ENCODE measurements at places on chromosomes 6 and 20.

DNA sequence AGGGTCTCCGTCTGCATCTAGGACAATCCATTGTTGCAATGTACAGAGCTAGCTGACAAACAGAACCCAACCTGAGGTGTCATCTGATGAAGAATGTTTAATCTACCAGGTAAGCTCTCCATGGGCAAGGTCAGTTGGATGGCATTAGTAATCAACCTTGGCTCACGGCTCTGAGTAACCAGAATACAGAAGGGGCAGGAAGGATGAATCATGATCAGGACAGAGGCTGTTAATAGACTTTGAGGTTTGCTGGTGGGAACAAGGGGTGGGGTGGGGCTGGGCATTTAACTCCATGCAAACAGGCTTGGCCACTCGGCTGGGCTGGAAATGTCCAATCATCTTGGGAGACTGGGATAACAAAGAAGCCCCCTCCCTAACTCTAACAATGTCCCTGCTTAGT is 77.1 kb upstream of the MRPS10 start:
- DNase-seq, result peak; percentile 46

GRCh38 chr6:3431994-3432393 is 24.9 kb downstream of the SLC22A23 start:
- DNase-seq, result no peak

DNA sequence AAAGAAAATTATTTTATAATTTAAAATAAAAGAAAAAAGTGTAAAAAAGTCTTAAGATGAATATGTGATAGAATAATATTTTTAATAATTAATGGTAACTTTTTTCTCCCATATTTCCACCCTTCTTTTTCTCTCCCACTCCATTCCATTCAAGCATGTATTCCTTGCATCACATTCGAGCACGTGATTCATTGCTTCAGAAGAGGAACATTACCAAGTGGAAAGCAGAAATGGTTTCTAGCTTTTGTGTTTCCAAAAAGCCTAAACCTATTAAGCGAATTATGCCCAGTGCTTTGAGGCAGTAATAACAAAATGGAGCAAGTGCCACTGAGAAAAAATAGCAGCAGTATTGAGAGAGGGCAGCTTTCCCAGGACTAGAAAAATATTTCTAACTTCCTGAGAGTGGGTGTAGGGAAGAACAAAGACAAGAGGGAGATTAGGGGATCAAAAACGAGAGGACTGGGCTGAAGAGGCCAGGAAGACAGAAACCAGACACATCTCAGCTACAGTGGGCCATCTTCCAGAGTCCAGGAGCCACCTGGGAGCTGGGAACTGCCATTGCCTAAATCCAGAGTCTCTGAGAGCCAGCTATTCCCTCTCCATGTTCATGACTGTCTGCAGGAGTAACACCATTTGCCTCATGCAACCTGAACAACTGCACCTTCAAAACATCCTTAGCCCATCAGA is 15.0 kb upstream of the AKIRIN2 start:
- no peak for DNase-seq

DNA sequence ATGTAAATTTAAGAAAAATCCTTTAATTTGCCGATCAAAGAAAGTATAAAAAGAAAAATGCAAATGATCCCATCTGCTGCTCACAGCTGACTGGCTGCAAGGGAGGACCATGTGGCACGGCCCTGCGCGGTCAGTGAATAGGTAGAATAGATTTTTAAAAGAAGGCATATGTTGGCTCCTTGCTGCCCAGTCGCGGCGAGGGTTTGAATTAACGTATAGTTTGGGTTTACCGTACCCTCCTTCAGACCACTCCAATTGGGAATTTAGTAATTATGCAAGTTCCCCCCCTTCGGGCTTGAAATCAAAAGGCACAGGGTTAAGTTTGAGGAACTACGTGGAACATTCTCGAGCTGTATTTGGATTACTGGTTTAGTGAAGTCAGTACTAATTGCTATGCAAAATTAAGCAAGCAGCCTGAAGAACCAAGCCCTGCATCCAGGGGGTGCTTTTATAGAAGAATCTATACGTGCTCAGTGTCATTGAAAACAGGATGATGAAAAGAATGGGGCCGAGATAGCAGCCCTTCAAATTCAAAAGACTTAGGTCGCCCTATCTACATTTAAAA is 1.1 kb upstream of the BEND3 start:
- DNase-seq, result peak; percentile 53

- peak; percentile 35 for DNase-seq
These were observed 23.9 kb upstream of the AHI1 start for GRCh38 chr6:135521431-135521830.

DNA sequence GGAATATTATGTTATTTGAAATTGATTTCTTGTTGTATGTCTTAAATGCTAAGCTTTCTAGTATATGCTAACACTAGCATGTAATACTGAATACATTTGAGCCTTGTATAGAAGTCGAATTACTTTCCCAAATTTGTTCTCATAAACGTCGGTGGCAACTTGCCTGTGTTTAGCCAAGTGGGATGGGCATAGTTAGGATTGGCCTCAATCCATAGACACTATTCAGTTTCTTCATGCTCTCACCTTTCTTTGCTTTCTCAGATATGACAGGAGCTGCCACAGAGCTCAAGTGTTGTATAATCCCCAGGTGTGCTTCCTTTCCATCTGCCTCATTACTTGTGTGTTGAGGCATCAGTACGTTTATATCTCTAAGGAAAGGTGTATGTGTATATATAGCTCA is 19.3 kb downstream of the ZNF334 start:
- DNase-seq, result no peak

DNA sequence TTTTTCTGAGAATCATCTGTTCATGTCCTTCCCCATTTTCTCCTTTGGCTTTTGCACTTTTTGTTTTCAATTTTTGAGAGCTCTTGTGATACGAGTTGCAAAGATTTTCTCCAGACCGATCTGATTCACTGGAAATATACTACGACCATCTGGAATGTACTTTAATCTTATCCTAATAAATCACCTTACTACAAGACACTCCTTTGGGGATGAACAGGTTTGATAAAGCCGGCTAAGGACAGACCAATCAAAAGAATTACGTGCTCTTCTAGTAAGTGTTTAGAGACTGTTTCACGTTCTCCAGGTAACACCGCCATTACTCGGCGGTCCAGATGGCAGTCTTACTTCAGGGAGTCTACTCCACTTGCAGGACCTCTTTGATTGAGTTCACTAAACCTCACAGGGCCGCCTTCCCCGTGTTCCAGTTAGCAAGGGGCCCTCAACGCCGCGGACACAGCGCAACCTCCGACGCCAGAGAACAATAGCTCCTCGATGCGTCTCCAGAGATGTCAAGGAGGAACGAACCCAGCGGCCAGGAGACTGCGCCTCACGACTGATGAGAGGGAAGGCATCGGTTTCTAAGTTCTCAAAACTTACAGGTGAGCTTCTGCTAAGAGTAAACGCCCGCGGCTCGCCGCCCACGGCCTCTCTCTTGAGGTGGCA is 920 bp upstream of the WTAP start:
- DNase-seq, result no peak

- DNase-seq, result no peak
These were observed 53.4 kb downstream of the HIVEP1 start for GRCh38 chr6:12065321-12066140.

- DNase-seq, result peak; percentile 97
These were observed 102.1 kb downstream of the CEBPB start for GRCh38 chr20:50292591-50293283.

DNA sequence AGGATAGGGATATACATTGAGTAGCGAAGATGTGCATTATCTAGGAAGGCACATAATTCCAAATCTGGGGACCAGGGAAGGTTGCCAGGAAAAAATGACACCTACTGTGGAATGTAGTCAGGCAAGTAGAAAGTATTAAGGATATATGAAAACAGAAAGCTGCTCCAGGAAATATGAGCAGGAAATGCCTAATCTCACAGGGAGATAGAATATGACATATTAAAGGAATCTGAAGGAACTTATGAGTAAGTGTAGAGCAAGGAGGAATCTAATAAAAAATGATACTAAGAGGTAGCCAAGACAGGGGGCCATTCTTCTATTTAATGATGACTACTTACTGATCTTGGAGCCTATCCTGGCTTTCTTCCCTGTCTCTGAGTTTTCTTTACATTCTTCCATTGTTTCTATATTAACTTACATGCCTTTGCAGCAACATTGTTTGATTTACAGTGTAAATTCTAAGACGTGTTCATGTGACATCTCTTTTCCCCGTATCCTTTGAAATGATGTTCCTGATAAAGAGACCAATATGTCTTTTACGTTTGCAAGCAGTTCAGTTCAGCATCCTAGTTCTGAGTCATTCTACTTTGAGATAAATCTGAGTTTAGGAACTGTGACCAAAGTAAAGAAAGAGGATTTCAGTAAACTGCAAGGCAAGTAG is 58.6 kb downstream of the TINAG start:
- DNase-seq, result peak; percentile 50

DNA sequence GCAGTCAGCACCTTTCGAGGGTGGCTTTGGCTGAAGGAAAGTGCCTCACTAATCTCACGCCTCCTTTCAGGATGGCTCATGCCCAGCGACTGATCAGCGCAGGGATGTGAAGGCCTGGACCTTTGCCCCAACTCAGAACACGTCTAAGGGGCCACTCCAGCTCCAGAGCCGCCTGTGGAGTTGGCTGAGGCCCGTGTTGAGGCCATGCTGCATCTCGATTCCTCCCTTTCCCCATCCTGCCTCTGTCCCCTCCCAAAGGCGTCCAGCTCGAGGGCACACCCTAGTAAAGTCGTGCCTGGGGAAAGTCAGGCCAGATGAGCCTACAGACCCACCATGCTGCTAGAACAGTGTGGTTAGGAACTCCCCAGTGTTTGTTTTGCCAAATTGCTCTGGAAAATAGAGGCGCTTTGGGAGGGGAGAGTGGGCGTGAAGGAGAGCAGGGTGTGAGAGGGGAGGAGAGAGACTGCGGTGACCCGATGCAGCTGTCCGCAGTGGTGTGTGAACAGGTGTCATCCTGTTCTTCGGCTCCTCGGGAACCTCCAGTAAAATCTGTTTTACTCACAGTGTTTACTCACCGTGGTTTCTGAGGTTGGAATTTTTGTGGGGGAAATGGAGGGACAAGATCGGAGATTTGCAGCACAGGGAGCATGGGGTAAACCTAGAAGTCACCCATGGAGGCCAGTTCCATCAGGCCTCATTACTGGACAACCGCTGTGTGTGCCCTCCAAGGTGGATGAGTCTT is 85.0 kb upstream of the PMEPA1 start:
- DNase-seq, result peak; percentile 7

GRCh38 chr6:15505463-15505918 is 157.3 kb downstream of the DTNBP1 start:
- DNase-seq, result no peak

DNA sequence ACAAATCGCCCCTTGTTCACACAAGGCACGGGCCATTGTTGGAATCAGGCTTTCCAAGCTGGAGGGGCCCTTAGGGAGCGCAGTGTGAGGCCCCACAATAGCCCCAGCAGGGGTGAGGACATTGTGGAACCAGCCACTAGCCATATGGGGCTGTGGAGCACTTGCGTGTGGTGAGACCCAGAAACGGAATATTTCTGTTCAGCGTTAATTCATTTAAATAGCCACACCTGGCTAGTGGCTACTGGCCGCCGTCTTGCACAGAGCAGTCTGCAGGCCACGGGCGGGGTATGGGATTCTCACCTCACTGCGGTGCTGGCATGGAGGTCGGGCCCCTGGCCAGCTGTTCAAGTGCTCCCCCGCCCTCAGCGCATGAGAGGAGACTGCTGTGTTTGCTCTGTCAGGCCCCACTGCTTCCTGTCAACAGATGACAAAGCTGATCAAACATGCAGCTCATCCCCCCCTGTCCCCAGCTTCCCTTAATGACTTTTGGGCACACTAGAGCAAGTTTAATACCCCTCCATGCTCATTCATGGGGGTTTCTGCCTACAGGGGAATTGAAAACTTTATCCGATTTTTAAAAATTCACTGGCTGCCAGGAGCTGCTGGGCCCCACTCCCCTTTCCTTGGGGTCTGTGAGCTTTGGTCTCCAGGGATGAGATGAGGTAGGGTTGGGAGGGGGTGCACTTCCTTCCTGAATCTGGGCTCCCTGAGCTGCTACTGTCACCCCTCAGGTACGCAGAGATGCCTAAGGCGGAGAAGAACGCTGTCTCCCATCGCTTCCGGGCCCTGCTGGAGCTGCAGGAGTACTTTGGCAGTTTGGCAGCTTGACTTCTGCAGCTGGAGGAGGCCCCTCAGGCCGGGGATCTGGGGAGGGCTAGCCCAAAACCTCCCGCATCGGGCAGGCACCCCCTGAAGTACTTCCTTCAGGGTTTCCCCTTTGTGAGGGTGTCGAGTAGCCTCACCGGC is 13.6 kb downstream of the ITPA start:
- DNase-seq, result no peak

GRCh38 chr20:32807706-32808105 is 12.0 kb upstream of the MAPRE1 start:
- DNase-seq, result no peak

GRCh38 chr6:83490217-83490807 is 22.0 kb upstream of the PRSS35 start:
- no peak for DNase-seq

GRCh38 chr20:4516876-4517275 is 204.8 kb upstream of the PRND start:
- no peak for DNase-seq

GRCh38 chr6:2792330-2793110 is 27.3 kb downstream of the WRNIP1 start:
- peak; percentile 72 for DNase-seq

- no peak for DNase-seq
These were observed 39.3 kb upstream of the TMEM200A start for GRCh38 chr6:130326496-130326895.

GRCh38 chr6:118161343-118161742 is 254.3 kb downstream of the SLC35F1 start:
- DNase-seq, result no peak

DNA sequence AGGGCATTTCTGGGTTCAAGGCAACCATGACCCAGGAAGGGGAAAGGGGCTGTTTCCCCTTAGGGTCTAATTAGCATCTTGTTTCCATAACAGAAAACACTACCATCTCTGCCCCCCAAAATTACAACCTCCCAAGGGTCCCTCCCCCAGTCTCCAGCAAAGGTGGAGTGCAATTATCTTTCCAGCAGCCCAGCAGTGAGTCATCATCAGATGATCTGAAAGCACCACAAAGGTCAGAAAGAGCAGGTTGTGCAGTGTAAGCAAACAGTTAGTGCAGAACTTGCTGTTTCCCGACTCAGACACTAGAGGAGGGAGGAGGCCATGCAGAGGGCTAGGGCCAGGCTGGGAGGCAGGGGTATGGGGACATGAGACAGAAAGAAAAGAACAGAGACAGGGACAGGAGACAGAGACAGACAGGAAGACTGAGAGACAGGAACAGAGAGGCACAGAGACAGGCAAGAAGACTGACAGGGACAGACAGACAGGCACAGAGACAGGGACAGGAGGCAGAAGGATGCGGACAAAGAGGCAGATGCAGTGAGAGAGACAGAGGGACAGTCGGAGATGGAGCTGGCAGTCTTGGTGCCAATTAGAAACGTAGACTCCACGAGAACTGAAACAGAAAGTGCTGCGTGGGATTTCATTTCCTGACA is 62.5 kb downstream of the PYGB start:
- peak; percentile 96 for DNase-seq

DNA sequence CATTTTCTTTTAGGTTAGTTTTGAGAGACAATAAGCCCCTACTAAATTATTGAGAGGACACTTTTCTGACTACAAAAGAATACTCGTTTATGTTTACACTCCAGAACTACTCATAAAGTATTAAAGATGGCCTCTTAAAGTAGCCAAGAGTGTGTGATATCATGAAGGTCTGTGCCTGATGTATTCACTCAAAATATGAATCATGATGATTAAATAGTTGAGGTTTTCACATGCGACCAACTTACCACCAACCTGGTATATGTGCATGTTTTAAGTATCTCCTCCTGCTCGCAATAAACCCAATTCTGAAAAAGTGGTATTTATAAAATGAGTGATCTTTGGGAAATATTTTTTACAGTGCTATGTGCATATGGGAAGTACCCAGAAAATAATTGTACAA is 43.9 kb downstream of the IL20RA start:
- no peak for DNase-seq

- no peak for DNase-seq
These were observed 172.9 kb upstream of the UST start for GRCh38 chr6:148573922-148574321.
